ENCODE measurements at places on chromosomes 1 and 21.

GRCh38 chr1:94801919-94802546 lies 18.1 kb upstream of the SLC44A3 start:
- no peaks in the 10 kb centered on the region for H3K27me3 ChIP-seq
- H3K4me1 ChIP-seq: peaks cover 19% of the 10 kb centered on the region

DNA sequence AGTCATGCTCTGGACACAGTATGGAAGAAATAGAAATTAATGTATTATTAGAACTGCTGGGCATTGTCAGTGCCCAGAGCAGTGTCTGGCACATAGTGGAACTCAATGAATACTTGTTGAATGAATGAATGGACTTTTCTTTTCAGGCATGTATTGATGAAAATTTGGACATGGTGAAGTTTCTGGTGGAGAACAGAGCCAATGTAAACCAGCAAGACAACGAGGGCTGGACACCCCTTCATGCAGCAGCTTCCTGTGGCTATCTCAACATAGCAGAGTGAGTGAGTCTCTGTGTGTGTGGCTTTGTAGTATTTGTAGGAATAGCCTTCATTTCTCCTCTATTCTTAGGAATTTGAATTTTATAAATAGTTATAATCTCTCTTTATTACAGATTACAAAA lies 68.1 kb downstream of the PPP1R12B start:
- no peaks in the 10 kb centered on the region for H3K36me3 ChIP-seq
- H3K4me3 ChIP-seq: no peak overlapping the region
- no peaks in the 10 kb centered on the region for H3K27me3 ChIP-seq
- H3K27ac ChIP-seq: no peak overlapping the region

GRCh38 chr21:21213297-21213696 lies 215.1 kb downstream of the NCAM2 start:
- H3K36me3 ChIP-seq: no peaks in the 10 kb centered on the region
- H3K4me1 ChIP-seq: no peaks in the 10 kb centered on the region
- no peaks in the 10 kb centered on the region for H3K27me3 ChIP-seq
- H3K27ac ChIP-seq: no peak overlapping the region

- no peak overlapping the region for H3K27ac ChIP-seq
- H3K27me3 ChIP-seq: no peaks in the 10 kb centered on the region
- DNase-seq: no peak
- no peaks in the 10 kb centered on the region for H3K36me3 ChIP-seq
- peaks cover 3% of the 10 kb centered on the region for H3K4me1 ChIP-seq
Observed at GRCh38 chr1:174949645-174950044, 50.1 kb upstream of the CACYBP start.

DNA sequence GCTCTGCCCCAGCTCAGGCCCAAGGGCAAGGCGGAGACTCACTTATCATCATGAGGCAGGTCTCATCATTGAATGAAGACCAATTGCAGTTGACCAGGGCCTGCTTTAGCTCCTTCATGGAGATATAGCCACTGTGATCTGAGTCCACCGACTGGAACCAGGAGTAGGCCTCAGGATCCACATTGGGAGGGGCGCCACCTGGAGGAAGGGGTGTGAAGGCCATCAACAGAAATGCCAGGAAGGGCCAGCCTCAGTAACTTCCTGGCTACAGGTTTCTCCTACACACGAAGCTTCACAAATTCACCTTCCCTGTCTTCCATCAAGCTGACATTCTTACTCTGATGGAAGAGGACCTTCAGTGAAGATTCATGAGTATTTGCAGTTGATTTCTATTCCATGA lies 11.6 kb downstream of the PEF1 start:
- H3K27me3 ChIP-seq: no peaks in the 10 kb centered on the region
- no peaks in the 10 kb centered on the region for H3K4me1 ChIP-seq
- no peak for DNase-seq
- H3K27ac ChIP-seq: no peak overlapping the region

DNA sequence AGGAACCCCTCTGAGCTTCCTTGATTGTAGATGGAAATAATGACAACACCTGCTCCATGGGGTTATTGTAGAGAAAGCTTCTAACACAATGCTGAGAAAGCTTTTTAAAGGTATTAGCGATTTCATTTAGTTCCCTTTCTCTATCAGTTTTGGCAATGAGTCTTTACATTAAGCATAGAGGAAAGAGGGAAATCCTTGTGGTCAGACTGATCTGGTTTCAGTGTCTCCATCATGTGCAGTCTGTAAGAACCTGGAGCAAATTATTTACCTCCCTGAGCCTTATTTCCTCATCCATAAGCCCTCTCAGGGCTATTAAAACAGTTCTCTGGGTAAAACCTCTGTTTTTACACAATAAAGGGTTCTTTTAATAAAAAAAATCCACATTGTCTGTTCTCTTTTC lies 87.5 kb downstream of the FGGY start:
- DNase-seq: no peak
- no peaks in the 10 kb centered on the region for H3K4me1 ChIP-seq
- H3K27ac ChIP-seq: no peak overlapping the region
- no peaks in the 10 kb centered on the region for H3K27me3 ChIP-seq
- H3K36me3 ChIP-seq: no peaks in the 10 kb centered on the region

DNA sequence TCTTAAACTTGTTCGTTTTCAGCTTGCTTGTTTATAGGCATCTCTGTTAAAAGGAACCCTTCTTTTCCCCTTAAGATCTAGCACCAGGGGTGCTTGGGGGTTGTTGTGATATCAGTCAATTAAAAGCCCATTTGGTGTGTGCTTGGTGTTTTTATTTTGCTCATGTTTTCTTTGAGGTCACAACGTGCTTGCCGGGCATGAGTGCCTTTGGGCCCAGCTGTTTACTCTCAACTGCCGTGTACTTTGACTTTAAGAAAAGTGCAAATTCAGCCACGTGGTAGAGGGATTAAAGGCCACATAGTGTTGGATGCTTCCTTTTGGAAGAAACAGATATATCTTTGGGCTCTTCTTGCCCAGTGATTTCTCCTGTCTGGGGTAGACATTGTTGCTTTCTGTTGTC lies 10.5 kb downstream of the ARID1A start:
- no peak overlapping the region for H3K4me3 ChIP-seq
- H3K27me3 ChIP-seq: no peaks in the 10 kb centered on the region
- H3K4me1 ChIP-seq: peaks cover 40% of the 10 kb centered on the region
- DNase-seq: no peak

DNA sequence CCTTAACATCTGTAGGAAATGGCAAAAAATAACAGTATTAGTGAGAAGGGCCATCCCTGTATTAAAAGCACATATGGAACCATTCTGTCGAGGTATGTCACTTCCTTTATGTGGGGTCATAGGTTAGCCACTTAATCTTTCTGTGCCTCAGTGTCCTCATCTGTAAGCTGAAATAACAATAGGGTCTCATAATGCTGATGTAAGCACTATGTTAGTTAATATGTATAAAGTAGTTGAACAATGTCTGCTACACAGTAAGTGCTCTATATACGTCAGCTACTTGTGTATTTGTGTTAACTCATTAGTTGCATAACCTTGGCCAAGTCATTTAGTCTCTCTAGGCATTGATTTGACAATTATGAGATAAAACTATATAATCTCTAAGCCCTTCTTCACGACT lies 11.8 kb downstream of the PLPPR5 start:
- DNase-seq: no peak
- H3K4me1 ChIP-seq: peaks cover 4% of the 10 kb centered on the region
- H3K36me3 ChIP-seq: no peaks in the 10 kb centered on the region
- H3K27me3 ChIP-seq: peaks cover 4% of the 10 kb centered on the region
- H3K27ac ChIP-seq: no peak overlapping the region
